ENCODE measurements at places on chromosomes 6 and 20. TPM values are rescaled to one million over a fixed set of nuclear protein-coding genes. Genes with fewer than 3 reads are reported as not detected.

GRCh38 chr6:16723826-16724225 lies 37.4 kb downstream of the ATXN1 start:
- no peak overlapping the region for H3K4me3 ChIP-seq
- peaks cover 27% of the 10 kb centered on the region for H3K4me1 ChIP-seq
- no peaks in the 10 kb centered on the region for H3K27me3 ChIP-seq
- peak overlapping the region; percentile 72 for H3K27ac ChIP-seq
- no peak for DNase-seq

Gene PRSS16
- total RNA-seq = 2.0 TPM

DNA sequence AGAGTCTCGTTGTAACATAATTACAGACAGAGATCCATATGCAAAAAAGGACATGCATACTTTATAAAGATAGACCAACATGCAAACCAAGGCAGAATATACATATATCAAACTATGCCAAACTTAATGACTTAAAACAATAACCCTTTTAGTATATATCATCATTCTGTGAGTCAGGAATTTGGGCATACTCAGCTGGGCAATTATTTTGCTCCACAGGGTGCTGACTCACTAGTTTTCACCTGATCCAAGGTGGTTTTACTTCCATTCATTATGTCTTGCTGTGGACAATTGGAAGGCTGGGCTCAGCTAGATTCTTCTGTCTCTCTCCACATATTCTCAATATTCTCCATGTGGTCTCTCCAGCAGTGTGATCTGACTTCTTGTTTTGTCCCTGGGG lies 41.2 kb upstream of the RNF146 start:
- no peaks in the 10 kb centered on the region for H3K4me1 ChIP-seq
- H3K27ac ChIP-seq = no peak overlapping the region
- peaks cover 41% of the 10 kb centered on the region for H3K27me3 ChIP-seq
- no peak for DNase-seq
- H3K4me3 ChIP-seq = no peak overlapping the region

- H3K4me3 ChIP-seq = peak within 1 kb of the TSS; percentile 90
- H3K27me3 ChIP-seq = peaks cover 52% of the 10 kb centered on the region
- H3K4me1 ChIP-seq = peaks cover 23% of the 10 kb centered on the region
- peaks cover 6% of the 10 kb centered on the region for H3K36me3 ChIP-seq
- no peak within 1 kb of the TSS for H3K27ac ChIP-seq
- DNase-seq = no peak
These were observed at the start of gene SLC35D3 for GRCh38 chr6:136921936-136922684. TSS of gene SLC35D3 (plus strand) at chr6:136922301. CDS start at chr6:136922429, 128 bp downstream.

GRCh38 chr20:41135187-41135887 lies 2.0 kb upstream of the PLCG1 start:
- peaks cover 8% of the 10 kb centered on the region for H3K36me3 ChIP-seq
- peak; percentile 49 for DNase-seq
- H3K27ac ChIP-seq = peak overlapping the region; percentile 95
- H3K4me3 ChIP-seq = peak overlapping the region; percentile 96
- peaks cover 46% of the 10 kb centered on the region for H3K4me1 ChIP-seq
- no peaks in the 10 kb centered on the region for H3K27me3 ChIP-seq

Gene ECT2L
- not detected for total RNA-seq

Measured in T-helper 17 cell (primary cell).